Tongue (tissue), 3 donors: ENCODE measurements at places on chromosomes 3 and 15.

DNA sequence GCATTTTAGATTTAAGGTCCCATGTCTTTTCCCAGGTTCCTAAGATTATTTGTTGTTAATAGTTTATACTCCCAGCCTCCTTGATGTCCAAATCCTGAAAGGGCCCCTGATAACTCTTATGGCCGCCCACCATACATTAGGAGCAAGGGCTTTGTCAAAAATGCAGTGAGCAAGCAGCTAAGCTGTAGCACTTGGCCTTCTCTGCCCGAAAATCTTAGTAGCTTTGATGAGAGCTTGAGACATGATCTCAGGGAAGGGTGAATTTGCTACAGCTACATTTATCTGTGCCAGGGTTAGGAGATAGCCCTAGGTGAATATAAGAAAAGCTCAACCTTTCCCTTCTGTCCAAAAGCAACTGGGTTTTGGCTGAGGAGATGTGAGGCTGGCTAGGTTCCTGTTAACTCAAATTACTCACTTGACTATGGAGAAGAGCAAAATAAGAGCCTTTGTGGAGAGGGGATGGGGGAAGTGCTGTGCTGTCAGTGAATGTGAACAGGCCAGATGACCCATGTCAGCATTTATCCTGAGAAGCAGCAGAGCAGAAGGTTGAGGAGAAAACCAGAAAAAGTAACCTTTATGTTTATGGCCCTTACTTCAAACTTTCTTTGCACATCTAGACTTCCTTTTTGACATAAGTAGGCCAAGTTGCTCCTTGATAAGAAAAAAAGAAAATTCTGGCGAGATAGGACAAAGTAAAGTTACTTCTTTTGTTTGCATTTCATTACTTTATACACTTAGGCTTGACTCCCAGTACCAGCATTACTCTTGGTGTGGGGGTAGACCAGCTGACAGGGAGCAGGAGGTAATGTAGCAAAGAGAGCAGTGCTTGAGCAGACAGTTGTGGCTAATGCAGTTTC is 21.1 kb downstream of the MAPK6 start:
- peak; percentile 40 for DNase-seq

- DNase-seq: no peak
Measured at GRCh38 chr3:28326458-28326926, 22.0 kb upstream of the ZCWPW2 start.

- DNase-seq: no peak
Measured at GRCh38 chr3:56753206-56753820, 48.4 kb downstream of the ARHGEF3 start.

DNA sequence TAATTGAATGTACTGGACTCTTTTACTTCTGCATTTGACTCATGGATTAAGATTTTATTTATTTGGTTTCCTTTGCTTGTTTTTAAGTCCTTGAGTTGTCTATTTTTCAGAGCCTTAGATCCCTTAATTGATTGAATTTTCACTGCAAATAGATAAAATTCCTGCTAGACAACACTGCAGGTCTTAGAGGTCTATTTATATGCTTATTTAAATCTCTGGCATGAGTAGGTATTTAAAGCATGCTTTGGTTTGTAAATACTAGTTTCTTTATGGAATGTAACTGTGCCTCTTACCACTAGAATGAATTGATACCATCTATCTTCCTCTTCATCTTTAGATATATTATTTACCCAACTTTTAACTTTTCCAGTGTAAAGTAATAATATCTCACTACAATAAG is 20.0 kb downstream of the PLSCR5 start:
- no peak for DNase-seq

DNA sequence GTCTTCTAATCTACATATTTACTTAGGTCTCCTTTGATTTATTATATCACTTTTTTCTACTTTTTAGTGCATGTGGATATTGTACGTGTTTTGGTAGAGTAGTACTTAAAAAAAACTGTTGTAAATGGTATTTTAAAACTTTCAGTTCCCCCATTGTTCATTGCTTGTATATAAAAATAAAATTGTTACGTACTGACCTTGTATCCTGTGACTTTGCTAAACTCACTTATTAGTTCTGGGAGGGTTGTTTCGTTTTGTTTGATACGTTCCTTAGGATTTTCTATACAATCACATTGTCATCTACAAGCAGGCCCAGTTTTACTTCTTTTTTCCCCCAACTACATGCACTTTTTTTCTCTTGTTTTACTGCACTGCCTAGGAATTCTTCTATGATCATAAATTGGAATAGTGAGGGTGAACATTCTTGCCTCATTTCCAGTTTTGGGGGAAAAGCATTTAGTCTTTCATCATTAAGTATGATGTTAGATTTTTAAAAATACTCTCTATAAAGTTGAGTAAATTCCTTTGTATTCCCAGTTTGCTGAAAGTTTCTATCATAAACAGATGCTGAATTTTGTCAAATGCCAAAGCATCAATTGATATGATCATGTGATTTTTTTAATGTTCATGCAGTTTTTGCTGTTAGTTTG is 33.5 kb upstream of the ACKR4 start:
- DNase-seq: no peak

DNA sequence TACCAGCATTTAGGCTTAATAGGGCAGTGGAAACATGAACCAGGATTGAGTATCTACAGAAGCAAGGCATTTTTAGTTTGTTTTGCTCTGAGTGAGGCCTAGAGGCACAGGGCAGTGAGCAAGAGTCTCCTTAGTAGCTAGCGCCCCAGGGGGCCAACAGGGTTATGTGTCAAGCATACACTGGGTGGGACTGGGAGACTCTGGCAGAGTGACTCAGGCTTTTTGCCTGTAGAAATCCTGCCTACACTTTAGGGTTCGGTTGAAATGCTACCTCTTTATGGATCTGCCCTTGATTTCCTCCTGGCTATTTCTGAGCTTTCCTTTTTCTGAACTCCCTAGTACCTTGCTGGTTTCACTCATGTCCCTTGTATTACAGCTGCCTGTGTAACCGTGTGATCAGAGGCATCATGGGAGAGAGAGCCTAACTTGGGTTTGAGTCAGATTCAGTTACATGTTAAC is 72.2 kb downstream of the TOP2B start:
- peak; percentile 31 for DNase-seq
